ENCODE measurements at places on chromosomes 7 and 10.

- H3K27ac ChIP-seq = no peak overlapping the region
- no peaks in the 10 kb centered on the region for H3K4me1 ChIP-seq
- DNase-seq = no peak
- no peak overlapping the region for H3K4me3 ChIP-seq
These were observed 175.1 kb downstream of the SEPTIN7 start for GRCh38 chr7:35975851-35976454.

- peaks cover 6% of the 10 kb centered on the region for H3K36me3 ChIP-seq
- H3K4me1 ChIP-seq = no peaks in the 10 kb centered on the region
- no peak overlapping the region for H3K27ac ChIP-seq
- H3K4me3 ChIP-seq = no peak overlapping the region
- no peak for DNase-seq
- H3K27me3 ChIP-seq = no peaks in the 10 kb centered on the region
These were observed 5.2 kb downstream of the IFIT5 start for GRCh38 chr10:89419548-89419947.

DNA sequence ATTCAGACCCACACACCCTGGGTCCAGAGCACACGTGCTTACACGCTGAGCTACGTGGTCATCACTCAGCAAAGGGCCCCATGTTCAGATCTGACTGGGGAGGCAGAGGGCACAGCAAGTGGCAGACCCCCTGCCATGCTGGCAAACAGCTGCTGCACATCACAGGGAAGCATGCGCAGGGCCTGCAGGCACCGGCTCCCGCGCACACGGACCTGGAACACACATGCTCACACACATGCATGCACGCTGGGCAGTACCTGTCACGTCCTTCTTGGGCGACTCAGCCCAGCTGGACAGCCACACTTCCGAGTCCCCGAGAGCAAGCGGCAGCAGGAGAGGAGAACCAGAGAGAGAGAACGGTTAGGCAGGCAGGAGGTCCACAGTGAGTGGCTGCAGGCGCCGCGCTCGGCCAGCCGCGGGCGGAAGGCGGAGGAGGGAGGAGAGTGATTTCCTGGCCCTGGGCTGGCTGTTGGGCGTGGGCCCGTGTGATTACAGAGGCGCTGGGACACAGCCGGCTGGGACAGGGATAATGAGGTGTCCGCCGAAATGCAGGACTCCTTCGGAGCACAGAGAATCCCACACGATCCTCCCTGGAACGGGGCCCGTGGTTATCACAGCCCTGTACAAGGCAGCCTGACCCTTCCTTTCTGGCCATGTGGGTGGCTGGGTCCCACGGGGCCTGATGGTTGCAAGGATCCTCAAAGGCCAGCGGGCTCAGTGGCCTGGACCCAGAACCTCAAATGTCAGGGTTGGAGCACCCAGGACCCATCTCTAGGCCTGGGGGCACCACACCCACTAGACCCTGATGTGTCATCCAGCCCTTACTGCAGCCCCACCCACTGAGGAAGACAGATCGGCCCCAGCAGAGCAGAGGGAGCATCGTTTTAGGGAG, 175.1 kb downstream of the NEURL1 start:
- DNase-seq = peak; percentile 88
- H3K27ac ChIP-seq = peak overlapping the region; percentile 62
- no peaks in the 10 kb centered on the region for H3K27me3 ChIP-seq
- H3K4me3 ChIP-seq = peak overlapping the region; percentile 24

GRCh38 chr7:17528636-17529035, 230.2 kb downstream of the AHR start:
- H3K4me3 ChIP-seq = no peak overlapping the region
- H3K27ac ChIP-seq = no peak overlapping the region
- H3K36me3 ChIP-seq = no peaks in the 10 kb centered on the region
- no peaks in the 10 kb centered on the region for H3K27me3 ChIP-seq
- no peak for DNase-seq
- H3K4me1 ChIP-seq = no peaks in the 10 kb centered on the region

DNA sequence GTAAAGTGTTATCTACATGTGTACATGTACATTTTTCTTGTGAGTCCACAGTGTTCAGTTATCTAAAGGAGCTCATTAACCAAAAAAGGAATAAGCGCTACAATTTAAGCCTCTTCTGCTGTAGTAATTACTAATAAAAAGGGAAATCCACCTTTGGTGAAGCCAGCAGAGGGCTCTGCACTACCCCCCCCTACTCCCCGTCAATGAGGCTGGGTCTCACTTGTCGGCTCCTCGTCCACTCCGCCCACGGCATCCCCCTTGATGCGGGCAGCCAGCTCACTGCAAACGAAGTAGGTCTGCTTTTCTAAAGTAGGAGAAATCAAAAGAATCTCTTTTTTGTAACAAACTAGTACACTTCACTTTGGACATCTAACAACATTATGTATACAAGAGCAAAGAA, 4.7 kb upstream of the WASHC2A start:
- no peak overlapping the region for H3K27ac ChIP-seq
- H3K36me3 ChIP-seq = no peaks in the 10 kb centered on the region
- H3K27me3 ChIP-seq = no peaks in the 10 kb centered on the region
- no peaks in the 10 kb centered on the region for H3K4me1 ChIP-seq
- DNase-seq = no peak

- no peaks in the 10 kb centered on the region for H3K27me3 ChIP-seq
- H3K36me3 ChIP-seq = no peaks in the 10 kb centered on the region
- DNase-seq = no peak
- H3K4me1 ChIP-seq = no peaks in the 10 kb centered on the region
- H3K27ac ChIP-seq = no peak overlapping the region
These were observed 39.6 kb upstream of the PROSER2 start for GRCh38 chr10:11783558-11783865.

DNA sequence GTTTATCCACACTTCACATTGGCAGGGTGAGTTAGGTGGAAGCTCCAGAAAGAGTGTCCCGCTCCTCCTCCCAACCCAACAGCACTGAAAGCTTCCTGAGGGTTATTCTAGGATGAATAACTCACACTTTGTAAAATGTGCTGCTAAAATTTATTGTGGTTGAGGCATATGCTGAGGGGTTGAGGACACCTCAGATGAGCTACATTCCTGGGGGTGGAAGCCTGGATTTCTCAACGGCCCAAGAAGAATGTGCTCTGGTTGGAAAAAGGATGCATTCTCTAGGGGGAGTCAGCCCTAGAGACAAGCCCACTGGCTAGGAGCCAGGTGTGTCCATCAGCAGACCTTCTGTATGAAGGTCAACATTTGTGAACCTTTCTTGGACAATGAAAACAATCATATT, 91.5 kb upstream of the PDE1C start:
- DNase-seq = no peak
- H3K4me1 ChIP-seq = peaks cover 41% of the 10 kb centered on the region
- no peaks in the 10 kb centered on the region for H3K27me3 ChIP-seq
- no peaks in the 10 kb centered on the region for H3K36me3 ChIP-seq
- H3K27ac ChIP-seq = peak overlapping the region; percentile 70
- no peak overlapping the region for H3K4me3 ChIP-seq

DNA sequence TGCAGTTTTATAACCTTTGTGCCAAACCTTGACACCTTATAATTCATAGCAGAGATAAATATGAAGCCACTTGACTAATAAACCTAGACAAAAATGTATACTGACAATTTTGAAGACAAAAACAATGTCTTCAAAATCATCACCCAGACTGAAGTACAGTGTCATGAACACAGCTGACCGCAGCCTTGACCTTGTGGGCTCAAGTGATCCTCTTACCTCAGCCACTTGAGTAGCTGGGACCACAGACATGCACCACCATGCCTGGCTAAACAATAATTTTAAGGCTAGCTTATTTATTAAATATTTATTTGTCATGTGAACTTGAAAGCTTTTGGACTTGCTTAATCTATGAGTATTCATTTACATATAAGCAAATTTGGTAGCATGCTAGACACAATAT, 24.3 kb downstream of the IL6 start:
- DNase-seq = no peak
- no peaks in the 10 kb centered on the region for H3K36me3 ChIP-seq
- no peak overlapping the region for H3K4me3 ChIP-seq
- H3K27me3 ChIP-seq = no peaks in the 10 kb centered on the region
- H3K4me1 ChIP-seq = no peaks in the 10 kb centered on the region

DNA sequence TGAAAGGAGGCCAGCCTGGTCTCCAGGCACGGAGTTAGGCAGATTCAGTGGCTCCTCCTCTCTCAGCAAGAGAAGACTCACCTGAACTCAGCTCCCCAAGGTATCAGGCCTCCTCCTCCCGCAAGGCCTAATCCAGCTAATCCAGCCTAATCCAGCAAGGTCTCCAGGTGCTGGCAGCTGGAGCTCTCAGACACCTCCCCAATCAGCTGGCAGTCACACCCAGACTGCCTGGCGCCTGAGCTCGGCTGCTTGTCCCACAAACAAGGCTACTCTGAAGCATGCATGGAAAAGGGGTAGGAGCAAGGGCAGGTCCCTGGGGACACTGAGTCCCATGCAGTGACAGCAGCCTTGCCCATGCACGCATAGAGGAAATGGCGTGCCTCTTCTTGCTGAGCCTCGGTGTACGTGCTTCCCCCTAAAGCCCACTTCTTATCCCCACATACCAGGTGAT, 3.3 kb upstream of the OPN4 start:
- no peak overlapping the region for H3K4me3 ChIP-seq
- DNase-seq = peak; percentile 57
- H3K4me1 ChIP-seq = no peaks in the 10 kb centered on the region
- H3K27me3 ChIP-seq = no peaks in the 10 kb centered on the region

DNA sequence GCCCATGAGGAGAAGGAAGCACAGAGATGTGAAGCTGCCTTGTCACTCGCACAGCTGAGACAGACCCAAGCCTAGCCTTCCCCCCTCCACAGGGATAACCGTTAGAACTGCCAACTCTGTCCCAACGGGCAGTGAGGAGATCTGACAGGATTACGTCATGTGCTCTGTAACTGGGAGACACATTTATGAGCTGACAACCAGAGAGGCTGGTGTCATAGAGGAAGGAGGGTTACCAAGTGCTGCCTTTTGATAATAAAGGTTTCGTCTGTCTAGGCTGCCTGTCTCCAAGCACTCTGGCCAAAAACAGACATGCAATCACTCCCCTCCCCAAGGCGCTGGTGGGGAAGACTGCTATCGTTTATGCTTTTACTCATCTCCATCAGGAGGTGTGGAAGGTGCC, 165.9 kb downstream of the PLXNA4 start:
- DNase-seq = peak; percentile 80
- H3K36me3 ChIP-seq = no peaks in the 10 kb centered on the region
- peaks cover 33% of the 10 kb centered on the region for H3K4me1 ChIP-seq
